ENCODE measurements at places on chromosomes 12 and 14.

GRCh38 chr12:89386138-89386537, 33.8 kb upstream of the DUSP6 start:
- DNase-seq = no peak

DNA sequence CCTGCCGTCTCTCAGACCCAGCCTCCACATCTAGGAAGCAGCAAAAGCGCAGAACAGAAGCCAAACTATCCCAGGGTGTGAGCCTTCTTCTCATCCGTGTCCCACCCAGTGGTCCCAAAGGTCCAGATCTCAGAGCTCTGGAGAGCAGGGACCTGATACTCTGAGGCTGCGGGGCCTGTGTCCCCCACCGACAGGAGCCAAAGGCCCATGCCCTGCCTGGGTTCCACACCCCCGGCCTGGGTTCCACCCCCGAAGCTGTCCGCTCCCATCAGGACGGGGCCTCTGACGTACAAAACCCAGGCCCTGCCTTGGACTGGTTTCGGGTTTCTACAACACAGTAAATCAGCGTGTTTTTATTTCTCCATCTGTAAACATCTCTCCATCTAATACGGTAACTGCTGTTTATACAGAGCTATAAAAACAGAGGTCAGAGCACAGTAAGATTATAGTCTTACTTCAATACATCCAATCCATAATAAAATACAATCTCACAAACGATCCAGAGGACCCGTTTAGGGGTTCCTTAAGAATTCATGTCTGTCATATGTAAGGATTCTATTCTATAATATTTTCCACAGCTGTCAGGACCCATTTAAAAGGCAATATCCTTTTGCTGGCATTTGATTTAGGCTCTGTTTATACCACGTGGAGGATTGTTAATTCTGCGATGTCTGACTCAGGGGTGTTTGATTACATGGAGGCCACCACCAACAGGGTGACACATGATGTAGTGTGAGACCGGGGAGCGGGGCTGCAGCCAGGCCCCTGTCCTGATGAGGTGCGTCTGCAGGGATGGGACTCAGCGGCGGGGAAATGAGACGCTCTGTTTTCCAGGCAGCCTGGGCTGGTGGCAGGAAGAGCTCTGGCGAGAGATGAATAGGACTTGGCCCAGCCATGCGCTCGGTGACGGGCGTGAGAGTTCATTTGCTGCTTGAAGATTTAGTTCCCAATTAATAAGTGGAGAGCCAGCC, 110.3 kb downstream of the DICER1 start:
- DNase-seq = no peak

DNA sequence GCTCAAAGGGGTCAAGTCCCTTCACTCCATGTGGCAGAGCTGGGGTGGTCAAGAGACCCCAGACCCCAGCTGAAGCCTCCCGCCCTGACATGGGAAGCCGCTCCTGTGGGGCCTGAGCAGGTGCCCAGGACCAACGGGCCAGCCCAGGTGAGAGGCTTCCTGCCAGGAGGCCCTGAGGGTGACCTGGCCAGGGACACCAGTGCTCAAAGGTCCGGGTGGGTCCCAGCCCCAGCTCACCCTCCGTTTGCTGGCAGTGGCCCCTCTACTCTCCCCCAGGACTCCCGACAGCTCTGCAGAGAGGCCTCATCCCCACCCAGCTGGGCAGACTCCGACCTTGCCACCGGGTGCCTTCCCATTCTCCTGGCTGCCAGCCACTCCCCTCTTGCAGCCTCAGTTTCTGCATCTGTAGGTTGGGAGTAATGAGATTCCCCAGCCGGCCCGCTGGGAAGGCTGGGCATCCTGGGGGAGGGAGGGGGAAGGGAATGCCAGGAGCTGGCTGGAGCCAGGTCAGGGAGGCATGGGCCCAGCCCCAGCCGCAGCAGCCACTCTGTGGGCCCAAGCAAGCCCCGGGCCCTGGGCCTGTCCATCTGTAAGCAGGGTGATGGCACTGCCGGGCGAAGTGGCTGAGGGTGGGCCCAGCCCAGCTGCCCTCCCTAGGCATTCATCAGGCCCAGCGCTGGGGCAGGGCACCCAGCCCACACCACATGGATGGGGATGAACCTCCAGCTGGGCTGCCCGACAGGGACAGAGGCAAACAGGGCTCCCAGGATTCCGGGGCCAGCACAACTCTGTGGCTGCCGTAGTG, 10.3 kb upstream of the INF2 start:
- no peak for DNase-seq

- no peak for DNase-seq
Measured at GRCh38 chr12:83153177-83153576, 466.5 kb downstream of the TMTC2 start.

DNA sequence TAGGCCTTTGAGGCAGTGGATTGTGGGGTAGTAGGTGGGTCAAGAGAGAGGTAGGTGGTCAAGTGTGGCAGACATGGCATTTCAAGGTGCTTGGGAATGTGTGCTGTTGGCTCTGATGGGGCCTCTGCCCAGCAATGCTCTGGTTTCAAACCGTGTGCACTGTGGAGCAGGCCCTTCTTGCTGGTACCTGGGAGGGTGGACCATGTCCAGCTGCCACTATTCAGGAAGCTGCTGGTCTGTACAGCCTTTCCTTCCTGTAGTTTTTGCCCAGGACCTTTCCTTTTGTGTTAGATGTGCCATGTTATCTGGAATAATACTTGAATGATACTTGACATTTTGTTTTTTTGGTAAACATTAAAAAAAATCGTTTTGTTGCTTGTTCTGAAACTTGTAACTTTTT, 14.8 kb downstream of the RIMKLB start:
- no peak for DNase-seq

- DNase-seq = no peak
Measured at GRCh38 chr12:57718641-57719528, 19.7 kb downstream of the AGAP2 start.

- DNase-seq = no peak
Measured at GRCh38 chr14:20328705-20329104, 4.4 kb downstream of the CCNB1IP1 start.

GRCh38 chr14:68775614-68776126, 17.2 kb downstream of the ZFP36L1 start:
- no peak for DNase-seq

DNA sequence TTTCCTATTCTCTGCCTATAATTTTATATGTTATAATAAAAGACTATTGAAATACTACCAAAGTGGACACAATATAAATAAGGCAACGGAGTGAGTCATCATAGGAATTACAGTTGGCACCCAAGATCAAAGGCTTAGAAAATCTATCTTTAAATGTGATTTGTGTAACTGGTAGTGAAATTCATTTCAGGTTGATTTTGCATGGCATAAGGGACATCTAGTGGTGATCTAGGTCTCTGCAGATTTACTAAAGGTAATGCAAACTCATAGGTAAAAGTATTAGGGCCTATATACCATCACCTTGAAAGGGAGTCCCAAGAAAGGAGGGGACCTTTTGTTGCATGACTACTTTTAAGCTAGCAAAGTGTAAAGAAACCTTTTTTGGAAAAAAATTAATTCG, 527.2 kb downstream of the NRXN3 start:
- DNase-seq = peak; percentile 30

GRCh38 chr12:42396473-42397259, 70.7 kb downstream of the PPHLN1 start:
- no peak for DNase-seq

Data from SW 1271 (cell line).